Activated CD8-positive, alpha-beta memory T cell treated with anti-CD3 and anti-CD28 coated beads for 48 hours (primary cell): ENCODE measurements at places on chromosomes 16 and 17.

GRCh38 chr16:84360170-84360569 is 8.2 kb upstream of the ATP2C2 start:
- DNase-seq, result peak; percentile 19

- no peak for DNase-seq
These were observed 29.0 kb upstream of the CLEC18B start for GRCh38 chr16:74450236-74450635.

DNA sequence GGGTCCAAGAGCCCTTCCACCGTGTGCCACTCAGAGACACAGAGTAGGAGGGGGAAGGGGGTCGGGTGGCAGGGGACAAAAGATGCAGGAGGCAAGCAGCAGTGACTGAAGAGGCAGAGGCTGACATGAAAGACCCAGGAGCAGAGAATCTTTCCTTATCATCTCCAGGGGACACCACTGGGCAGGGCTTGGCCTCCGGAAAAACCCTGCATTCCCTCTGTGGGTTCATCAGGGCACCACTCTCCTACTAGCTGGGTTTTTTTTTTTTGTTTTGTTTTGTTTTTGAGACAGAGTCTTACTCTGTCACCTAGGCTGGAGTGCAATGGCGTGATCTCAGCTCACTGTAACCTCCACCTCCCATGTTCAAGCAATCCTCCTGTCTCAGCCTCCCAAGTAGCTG is 2.1 kb upstream of the STX4 start:
- no peak for DNase-seq

- no peak for DNase-seq
These were observed 9.9 kb downstream of the BMERB1 start for GRCh38 chr16:15444264-15444663.

- no peak for DNase-seq
These were observed 231.3 kb downstream of the HAPSTR1 start for GRCh38 chr16:9322769-9323168.

GRCh38 chr17:41284043-41284442 is 8.5 kb downstream of the KRTAP9-7 start:
- DNase-seq, result no peak

GRCh38 chr17:70709596-70709995 is 540.3 kb downstream of the KCNJ2 start:
- no peak for DNase-seq

DNA sequence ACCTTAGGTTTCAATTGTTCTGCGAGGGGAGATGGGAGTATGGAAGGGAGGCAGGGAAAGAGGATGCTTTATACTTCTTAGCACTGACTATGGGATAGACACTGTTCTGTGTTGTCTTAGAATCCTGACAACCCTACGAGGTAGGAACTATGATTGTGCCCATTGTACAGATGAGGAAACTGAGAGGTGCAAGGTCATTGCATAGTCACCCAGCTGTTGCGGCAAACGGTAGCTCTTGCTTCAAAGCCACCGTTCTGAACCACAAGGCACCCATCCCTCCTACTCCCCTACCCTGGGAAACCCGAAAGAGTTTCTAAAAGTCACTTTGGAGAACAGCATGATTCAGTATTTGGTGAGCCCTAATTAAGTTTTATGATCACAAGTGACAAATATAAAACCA is 7.5 kb downstream of the CCDC40 start:
- DNase-seq, result no peak
